ENCODE measurements at places on chromosomes 7 and 10.

DNA sequence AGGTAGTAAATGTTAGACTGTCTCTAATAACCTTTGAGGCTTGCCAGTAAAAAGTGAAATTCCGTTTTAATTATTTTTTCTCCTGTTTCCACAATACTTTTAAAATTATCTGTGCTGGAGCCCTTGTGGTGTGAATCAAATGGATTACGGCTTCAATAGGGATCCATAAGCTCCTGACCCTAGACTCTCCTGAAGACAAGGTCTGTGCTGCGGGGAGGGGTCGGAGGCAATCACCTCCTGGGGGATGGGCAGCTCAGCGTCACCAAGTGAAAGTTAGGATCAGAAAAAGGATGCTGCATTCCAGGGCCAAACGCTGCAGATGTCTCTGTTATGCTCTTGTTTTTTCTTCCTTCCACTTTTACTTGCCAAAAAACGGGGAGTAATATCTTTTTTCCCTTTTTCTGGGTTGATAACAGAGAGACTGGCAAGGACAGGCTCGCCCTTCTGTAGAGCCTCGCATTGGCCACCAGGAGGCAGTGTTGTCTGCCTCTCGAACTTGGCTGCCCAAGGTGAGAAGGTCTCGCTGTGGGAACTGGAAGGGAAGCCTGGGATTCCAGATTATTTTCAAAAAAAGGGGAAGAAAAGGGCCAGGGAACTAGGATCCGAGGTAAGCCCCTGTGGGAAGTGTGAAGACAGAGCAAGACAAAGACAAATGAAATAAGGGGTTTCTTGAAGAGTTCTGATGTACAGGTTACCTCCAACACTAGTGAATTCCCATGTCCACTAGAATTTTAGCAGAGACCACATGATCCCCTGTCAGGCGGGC is 621.9 kb downstream of the ACTR3B start:
- DNase-seq = no peak

- no peak for DNase-seq
Measured at GRCh38 chr7:140316165-140316661, 82.1 kb downstream of the SLC37A3 start.

DNA sequence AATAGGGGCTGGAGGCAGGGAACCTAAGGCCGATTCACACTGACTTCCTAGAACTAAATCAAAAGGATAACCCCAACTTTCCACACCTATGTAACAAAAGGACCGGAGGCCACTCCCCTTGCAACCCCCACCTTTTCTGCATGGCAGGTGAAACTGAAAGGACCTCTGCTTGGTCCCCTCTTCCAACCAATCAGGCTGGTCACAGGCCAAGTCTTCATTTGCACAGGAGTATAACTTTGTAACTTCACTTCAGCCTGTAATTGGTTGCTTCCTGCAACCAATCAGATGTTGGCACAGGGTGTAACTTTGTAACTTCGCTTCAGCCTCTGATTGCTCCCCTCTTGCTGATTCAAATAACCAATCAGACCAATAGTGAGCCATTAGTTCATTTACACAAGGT is 190.0 kb downstream of the FAM107B start:
- no peak for DNase-seq

DNA sequence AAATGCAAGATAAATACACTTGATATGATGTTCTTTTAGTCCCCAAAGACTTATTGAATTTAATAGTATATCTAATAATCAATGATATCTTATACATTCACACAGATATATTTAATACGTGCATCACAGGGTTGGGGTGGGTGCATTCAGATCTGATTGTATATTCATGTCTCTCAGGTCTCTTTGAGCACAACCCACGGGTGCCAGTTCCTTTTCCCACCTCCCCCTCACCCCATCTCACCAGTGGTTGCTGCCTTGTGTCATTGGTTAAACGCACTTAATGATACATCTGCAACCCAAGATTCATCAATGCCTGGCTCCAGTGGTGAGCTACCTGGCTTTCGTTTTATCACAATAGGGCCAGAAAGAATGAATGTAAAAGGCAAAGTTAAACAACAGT is 6.2 kb downstream of the LRIT1 start:
- DNase-seq = no peak

GRCh38 chr7:148901178-148901577 is 17.1 kb upstream of the EZH2 start:
- no peak for DNase-seq

DNA sequence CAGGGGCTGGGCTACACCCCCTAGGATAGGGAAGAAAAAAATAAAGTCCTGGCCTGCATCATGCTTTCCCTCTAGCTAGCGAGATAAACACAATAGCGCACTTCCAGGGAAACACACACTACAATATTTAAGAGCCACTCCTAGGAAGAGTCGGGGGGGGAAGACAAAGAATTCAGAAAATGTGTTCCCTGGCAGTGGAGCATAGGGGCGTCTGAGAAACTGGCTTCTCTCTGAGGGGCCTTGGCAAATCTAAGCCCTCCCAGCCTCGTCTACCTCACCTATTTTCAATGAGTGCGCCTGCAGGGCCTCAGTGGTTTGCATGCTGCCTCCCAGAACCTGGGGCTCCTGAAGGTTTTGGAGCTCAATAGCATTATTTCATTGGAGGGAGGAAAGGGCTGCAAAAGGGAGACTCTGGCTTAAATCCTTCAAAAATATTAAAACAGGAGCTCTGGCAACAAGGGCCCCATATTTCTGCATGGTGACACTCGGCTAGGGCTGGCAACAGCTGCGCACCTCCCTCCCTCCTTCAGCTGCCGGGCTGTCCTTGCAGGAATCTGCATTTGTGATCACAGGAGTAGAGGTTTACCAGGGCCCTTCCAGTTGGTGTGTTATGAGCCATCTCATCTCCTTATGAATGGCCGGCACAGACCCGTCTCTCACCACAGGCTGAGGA is 10.8 kb downstream of the ANXA11 start:
- DNase-seq = no peak

DNA sequence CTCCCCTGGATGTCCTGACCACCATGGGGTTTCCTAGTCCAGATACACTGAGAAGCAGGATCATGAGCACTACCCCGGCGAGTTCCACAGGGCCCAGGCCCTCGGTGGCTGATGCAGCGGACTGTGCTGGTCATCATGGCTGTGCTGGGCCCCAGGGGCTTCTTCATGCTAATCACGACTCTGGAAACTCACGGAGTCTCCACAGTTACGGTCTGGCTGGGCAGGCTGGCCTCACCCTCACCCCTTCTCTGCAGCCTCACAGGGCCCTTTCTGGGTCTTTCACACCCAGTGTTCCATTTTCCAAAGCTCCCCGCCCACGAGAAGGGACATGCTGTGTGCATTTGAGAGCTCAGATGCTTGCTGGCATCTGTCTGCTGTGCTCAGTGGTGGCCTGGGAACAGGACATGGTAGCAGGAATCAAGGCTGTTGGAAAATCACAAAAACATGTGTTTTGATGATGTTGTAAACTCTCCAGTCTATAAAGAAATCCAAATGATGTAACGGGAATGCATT is 119.0 kb downstream of the PTPN20 start:
- DNase-seq = no peak

GRCh38 chr7:51577390-51577789 is 260.8 kb upstream of the COBL start:
- DNase-seq = no peak

- no peak for DNase-seq
Measured at GRCh38 chr10:112669989-112670388, 223.0 kb downstream of the VTI1A start.

DNA sequence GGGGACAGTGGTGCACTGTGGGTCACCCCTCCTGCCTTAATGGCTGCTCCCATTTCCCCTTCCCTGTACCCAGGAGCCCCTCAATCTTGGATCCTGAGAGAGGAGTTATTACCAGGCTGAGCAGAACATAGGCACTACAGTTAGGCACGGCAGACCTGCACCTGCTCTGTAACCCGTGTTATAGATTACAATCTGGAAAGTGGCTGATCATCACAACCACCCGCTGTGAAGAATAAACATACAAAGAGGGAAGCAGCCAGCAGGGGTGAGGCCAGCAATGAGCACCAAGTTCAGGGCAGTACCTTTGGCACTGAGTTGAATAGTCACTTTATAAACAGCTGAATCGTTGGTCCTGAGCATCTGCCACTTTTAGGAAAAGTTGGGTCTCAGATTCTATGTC is 1.7 kb downstream of the CDHR1 start:
- DNase-seq = peak; percentile 42

DNA sequence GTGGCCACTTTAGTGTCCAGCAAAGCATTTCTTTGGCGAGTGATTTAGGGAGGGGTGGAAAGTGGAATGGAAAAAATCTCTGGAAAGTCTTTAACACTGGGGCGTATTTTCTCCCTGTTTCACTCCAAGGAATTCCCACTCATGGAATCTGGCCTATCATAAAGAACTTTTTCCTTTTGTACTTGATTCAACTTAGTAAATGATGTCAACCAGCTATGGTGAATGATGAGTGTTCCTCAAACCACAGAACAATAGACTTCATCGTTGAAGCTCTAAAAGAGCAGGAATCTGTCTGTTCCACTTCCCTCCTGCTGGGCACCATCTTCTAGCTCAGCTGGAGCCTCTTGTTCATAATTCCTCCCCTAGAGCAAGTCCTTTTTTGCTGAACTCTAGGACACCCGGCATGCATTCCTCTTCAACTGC is 66.5 kb downstream of the EPDR1 start:
- no peak for DNase-seq

- DNase-seq = no peak
Measured at GRCh38 chr10:15436696-15437095, 65.6 kb upstream of the FAM171A1 start.

DNA sequence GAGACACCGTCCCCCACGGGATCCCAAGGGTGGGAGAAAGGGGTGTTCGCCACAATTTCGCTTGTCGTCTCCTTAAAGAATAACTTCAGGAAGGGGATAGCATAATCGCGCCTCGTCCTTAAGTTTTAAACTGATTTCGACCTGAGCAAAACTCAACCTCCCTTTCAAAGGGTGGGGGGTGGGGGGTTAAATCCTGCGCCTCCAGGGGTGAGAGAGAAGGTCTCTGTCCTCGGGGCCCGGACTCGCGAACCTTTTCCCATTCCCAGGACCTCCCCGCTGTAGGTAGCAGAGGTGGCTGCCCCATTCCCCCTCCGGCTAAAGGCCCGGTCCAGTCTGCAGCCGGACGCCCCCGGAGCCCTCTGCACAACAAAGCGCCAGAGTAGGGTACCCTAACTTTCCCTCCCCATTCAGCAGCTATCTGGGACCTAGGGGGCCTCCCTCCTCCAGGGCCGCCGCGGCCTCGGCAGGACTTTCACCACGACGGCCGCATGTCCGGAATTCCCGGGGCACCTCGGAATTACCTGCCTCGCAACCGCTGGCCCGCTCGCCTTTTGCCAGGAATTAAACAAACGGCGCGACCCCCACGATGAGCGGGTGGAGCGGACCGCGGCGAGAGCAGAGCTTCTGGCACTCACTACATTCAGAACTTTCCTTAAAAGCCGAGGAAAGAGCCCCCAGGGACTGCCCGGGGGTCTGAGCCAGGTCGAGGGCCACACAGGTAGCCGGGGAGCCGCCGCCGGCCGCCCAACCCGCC is 1.7 kb downstream of the CDK6 start:
- peak; percentile 48 for DNase-seq

DNA sequence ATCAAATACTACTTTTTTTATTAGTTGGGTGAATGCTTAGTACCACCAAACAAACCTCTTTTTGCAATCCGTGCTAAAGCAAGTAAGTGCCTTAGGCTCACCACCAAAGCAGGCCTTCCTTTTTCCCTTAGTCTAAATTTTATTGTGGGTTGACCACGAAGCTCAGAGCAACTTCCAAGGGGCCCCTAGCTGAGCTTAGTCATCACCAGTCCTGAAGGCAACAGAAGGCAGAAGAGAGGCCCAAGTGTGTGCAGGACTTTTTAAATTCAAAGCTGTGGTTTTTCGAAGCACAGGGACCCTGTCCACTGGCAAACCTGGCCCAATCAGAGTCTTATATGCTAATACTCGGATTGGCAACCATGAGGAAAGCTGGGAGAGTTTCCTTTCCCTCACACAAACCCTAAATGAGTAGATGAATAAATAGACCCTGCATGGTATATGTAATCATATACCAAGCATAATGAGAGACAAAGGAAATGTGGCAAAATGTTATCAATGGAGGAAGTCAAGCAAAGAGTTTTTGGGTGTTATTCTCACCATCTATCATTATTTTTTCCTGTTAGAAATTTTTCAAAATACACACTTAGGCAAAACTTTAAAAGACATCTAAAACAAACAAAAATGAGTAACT is 453.2 kb upstream of the GALNT17 start:
- no peak for DNase-seq

DNA sequence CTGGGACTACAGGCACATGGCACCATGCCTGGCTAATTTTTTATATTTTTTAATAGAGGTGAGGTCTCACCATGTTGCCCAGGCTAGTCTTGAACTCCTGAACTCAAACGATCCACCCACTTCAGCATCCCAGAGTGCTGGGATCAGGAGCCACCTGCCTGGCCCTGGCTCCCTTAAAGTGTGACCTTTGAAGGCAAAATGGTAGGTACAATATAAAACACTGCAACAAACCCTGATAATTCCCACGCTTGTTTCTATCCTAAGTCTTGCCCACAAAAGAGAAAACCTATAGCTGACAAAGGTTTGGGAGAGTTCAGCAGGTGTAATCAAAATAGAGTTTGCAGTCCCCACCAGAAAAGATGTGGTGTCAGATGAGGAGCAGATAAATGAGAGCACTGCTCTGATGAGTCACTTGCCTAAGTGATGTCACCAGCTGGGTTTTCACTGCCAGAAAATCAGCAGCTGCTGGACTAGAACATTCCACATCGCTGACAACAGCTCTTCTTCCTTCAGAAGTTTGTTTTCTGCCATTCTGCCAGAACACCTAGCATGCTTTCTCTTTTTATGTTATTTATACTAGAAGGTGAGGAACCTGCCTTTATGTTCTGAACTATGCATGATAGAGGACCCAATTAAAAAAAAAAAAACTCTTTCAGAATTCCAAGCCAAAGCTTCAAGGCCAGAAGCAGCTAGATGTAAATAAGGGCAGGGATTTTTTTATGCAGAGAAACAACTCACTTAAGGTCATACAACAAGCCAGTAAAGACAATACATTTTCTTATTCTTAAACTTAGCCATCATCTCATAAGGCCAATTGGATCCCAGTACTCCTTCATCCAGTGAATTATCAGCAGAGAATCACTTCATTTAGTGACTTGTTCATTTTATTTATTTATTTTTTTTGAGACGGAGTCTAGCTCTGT is 18.0 kb downstream of the PURB start:
- no peak for DNase-seq

DNA sequence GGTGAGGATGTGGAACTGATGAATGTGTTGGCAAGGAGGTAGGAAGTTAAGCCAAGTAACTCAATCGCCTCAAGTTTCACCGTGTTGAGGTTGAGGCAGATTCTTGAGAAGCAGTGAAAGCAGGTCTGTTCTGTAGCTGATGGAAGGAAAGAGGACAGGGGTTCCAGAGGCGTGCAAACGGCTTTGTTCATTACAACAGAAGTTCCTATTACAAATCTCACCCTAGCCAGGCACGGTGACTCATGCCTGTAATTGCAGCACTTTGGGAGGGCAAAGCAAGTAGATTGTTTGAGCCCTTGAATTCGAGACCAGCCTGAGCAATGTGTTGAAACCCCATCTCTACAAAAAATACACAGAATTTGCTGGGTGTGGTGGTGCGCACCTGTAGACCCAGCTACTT is 36.9 kb upstream of the PTF1A start:
- no peak for DNase-seq

Measured in NCI-H526 (cell line).